ENCODE measurements at places on chromosomes 3 and 15. TPM values are rescaled to one million over a fixed set of nuclear protein-coding genes. Genes with fewer than 3 reads are reported as not detected.

The FANCD2OS gene
- polyA plus RNA-seq: not detected

The CATSPER2 gene
- 1.0 TPM for polyA plus RNA-seq

The MKRN2OS gene
- 7.2 TPM for polyA plus RNA-seq

The FEZF2 gene
- polyA plus RNA-seq: not detected

The GRK7 gene
- 0.03 TPM for polyA plus RNA-seq

The GPR156 gene
- polyA plus RNA-seq: 0.01 TPM

The ILDR1 gene
- 4.9 TPM for polyA plus RNA-seq

The TRIM59 gene
- 0.22 TPM for polyA plus RNA-seq

The CFAP44 gene
- polyA plus RNA-seq: 2.0 TPM

All from adipose tissue (tissue), 3 donors.